ENCODE measurements at places on chromosomes 2 and 18.

DNA sequence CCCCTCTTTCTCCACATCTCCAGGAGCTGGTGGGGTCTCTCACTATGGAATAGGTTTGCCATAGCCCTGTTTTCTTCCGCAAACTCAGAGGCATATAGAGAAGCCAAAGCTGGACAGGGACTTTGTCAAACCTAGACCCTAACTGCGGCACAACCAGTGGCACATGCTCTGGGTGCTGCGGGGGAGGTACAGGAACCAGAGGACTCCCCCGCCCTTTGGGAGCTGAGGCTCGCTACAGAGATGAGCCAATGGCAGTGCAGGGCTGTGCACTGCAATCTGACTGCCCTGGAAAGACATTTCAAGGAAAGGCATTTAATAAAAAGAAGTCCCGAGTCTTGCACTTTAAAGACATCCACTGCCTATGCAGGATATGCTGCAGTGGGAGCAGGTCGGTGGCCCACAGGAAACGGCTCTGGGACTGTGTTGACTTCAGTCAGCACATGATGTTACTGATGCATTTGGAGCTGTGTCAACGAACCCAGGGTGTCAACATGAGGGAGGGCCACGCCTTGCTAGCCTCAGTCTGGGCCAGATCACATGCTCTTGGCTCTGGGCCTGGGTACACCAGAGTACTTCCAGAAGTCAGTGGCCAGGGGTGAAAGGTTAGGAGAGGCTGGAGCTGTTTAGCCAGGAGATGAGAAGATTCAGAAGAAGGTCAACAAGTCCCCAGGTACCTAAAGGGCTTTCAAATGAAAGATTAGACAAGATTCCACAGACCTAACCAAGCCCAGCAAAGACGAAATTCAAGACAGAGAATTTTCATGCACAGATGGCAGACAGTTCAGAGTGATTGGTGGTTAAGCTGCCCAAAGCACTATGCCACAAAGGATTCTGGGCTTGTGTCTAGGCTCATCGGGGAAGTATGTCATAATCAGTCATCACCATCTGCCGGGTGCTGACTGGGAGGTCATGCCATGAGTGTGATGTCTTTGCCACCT is 8.2 kb downstream of the SLC35F6 start:
- peak; percentile 9 for DNase-seq

DNA sequence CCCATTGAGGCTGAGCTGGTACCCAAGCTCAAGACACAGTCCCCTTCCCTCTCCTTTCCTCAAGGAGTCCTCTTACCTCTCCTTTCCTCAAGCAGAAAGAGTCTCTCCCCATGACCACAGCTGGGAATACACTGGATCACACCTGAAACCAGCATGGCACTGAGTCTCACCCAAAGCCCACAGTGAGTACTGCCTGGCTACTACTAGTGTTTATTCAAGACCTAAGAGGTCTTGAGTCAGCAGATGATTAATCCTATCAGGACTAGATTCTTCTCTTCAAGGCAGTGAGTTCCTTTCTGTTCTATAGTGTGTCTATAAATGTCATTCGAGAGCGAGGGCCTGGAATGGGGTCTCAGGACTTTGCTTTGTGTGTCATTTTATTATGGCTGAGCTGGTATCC is 111.4 kb downstream of the METTL4 start:
- DNase-seq = no peak

- no peak for DNase-seq
These were observed 15.2 kb upstream of the TMBIM1 start for GRCh38 chr2:218307415-218308090.

DNA sequence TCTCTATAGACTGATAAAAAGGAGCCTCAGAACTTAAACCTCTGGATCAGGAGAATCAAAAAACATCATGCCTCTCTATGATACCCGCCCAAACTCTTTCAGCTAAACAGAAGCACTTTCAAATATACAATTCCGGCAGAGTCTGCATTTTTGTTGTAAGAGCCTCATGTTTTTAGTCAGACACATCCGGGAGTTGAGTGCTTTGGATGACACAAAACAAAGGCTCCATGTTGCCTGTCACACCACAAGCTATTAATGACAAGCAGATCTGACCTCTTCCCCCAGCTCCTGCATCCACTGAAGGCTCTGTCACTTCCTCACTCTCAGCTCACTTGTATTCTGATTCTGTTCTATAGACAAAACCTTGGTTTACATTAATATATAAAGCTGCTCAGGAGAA is 33.2 kb downstream of the SLC38A11 start:
- DNase-seq = no peak

DNA sequence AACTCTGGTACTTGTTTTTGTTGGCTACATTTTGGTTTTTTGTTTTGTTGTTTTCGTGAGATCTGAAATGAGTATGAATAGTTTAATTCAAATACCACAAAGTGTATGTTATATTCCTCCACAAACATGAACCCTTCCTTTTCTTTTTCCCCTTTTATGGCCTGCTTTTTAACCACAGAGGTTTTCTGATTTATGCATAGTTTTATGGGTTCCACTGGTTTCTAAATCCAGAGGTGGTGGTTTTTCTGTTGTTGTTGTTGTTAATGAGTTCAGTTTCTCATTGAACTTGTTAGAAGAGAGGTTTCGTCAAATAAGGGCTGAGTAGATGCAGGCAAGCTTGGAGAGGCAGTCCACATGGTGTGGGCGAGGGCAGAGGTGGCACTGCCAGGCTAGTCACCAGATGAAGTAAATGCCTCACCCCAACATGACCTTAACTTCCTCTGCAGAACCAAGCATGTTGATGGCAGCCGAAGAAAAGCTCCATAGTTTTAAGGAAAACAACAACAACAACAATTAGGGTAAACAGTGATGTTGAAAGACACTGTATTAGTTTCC is 72.5 kb downstream of the RIF1 start:
- DNase-seq = no peak

DNA sequence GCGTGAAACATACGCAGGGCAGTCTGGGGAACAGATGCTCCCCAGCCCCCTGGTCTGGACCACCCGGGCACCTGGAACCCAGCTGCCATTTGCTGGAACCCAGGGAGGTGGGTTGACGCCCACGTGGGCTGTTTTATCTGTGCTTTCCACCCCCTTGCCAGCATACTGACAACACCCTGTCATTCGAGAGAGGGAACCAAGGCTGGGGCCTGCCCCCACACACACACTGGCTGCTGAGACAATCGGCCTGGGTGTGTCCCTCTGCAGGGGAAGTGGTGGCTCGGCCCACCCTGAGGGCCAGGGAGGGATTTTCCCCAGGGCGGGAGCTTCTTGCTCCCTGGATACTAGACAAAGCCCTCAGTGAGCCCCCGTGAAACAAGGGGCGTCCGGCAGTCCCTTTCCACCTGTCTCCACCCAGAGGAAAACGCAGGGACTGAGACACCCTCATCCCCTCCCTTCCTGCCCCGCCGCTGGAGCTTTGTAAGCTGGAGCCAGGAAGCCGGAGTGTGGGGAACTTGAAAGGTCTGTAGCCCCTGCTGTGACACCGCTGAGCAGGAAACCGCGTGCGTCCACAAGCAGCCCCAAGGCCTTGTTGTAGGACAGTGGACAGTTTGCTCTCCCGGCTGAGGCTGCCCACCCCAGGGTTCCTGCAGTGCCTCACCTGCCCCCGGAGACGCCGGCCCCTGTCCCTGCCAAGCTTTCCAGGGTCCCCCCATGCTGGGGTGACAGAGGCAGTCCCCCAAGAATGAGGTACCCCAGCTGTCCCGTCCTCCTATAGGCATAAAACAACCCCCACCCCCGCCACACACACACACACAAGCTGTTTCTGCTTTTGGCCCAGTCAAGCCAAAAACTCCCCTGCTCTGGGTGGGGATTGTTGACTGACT is 14.1 kb upstream of the KLF11 start:
- no peak for DNase-seq

DNA sequence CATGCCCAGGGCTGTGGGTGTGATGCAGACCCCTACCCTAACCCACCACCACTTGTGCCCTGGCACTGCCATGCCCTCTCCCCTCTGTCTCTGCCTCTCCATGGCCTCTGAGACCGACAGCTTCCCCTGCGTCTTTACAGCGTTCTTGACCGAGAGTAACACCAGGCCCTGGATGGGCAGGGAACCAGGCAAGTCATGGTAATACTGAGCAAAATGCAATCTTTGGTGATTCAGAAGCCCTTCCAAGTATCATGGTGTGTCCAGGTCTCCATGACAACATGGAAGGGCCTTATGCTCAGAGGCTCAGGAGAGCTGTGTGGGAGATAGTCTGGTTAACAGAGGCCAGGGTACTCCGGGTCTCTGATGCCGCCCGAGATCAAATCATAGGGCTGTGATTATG is 176.1 kb downstream of the KLHL29 start:
- no peak for DNase-seq

GRCh38 chr2:224591220-224591619 is 6.1 kb upstream of the CUL3 start:
- no peak for DNase-seq

DNA sequence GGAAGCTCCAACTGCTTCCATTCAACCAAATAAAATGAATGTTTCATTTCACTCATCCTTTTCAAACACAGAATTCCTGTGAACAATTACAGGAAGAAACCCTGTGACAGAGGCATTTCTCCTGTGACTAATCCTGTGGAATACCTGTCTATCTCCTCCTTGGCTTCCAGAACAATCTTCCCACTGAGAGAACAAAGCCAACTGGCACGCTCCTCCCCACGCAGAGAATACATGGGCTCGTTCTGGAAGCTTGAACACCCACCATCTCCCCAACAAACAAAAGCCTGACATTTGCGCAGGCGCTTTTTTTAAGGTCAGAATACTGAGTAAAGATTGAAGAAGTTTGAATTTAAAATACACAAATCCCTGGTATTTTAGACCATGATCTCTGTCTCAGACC is 104.7 kb upstream of the SLC66A3 start:
- no peak for DNase-seq

DNA sequence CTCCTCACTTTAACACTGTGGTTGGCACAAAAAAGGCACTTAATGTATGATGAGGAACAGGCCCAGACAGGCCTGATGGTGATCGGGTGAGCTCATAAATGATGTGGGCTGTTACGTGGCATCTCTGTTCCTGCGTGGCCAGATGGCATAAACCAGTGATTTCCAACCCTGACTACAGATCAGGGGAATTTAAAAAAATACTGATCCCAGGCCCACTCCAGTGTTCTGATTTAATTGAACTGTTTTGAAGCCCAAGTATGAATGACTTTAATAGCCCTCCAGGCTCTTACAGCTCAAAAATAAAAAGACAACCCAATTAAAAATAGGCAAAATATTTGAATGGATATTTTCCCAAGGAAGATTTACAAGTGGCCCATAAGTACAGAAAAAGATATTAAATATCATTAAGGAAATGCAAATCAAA is 48.2 kb downstream of the LIPG start:
- no peak for DNase-seq

- no peak for DNase-seq
These were observed 244.1 kb upstream of the NRP2 start for GRCh38 chr2:205438241-205438640.

DNA sequence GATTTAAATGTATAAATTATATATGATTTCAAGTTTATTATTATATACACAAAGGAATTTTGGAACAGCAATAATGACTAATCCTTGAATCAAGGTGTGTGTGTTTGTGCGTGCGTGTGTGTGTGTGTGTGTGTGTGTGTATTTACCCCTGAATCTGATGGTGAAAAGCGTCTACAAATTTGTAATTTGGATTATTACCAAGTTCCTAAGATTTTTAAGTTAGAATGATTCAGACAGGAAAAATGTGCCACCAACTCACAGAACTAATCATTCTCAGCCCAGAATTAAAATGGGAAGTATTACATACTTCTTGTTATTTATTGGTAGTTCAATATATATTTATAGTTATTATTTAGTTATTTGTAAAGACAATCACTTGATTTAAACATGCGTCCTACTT is 12.3 kb downstream of the CALCRL start:
- DNase-seq = no peak

- peak; percentile 15 for DNase-seq
These were observed 11.4 kb downstream of the GPR35 start for GRCh38 chr2:240636563-240637115.

- DNase-seq = no peak
These were observed 321.6 kb upstream of the HS6ST1 start for GRCh38 chr2:128640166-128640844.

GRCh38 chr2:138255670-138256069 is 245.9 kb upstream of the SPOPL start:
- no peak for DNase-seq

GRCh38 chr18:10252494-10252893 is 201.9 kb upstream of the APCDD1 start:
- no peak for DNase-seq

DNA sequence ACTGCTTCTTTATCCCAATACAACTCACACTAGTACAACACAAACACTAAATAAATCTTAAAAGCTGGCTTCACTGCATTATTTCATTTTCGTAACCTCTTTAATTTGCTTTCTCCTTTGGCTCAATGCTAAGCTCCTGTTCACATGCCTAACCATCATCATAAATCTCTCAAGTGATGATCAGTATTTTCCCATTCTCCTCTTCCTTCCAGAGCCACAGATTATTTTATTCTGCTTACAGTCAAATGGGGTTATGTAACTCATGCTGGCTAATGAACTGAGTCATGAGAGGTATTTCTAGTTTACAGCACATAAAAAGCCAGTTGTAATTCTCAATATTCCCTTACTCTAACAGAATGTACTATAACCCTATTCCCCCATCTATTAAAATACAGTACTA is 350.4 kb upstream of the ZC3H15 start:
- no peak for DNase-seq

DNA sequence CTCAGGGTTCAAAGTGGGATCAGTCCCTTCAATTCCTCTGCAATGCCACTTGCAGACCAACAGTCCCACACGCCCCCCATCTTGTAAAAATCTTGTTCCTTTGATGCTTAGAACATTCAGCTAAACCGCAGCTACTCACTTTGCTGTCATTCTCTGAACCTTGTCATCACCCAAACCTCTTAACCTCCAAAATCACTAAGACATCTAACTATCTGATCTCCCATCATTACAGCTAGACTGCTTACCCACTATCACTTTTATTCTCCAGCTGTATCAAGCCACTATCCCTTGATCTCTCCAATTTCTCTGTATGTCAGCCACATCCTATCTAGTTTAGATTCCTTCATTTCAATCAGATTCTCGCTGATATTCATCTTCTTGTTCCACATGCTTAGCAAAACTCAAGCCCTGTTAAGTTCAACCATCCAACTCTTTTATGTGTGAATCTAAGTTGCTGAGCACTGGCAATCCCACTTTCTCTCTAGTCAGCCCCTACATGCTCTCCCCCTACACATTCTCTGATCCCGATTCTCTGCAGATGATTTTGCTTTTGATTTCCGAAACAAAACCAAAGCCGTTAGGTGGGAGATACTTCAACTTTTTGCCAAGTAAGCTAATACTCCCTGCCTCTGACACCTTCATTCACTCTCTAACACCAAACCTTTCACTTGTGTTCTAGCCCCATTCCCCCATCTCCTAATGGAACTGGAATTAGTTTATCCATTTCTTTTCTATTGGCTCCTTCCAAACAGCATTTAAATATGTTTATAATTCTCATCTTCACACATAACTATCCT is 4.6 kb downstream of the GTF3C2 start:
- DNase-seq = no peak
